ENCODE measurements at places on chromosomes 11 and 22.

- DNase-seq = no peak
Measured at GRCh38 chr11:63716046-63716445, 34.7 kb downstream of the RTN3 start.

DNA sequence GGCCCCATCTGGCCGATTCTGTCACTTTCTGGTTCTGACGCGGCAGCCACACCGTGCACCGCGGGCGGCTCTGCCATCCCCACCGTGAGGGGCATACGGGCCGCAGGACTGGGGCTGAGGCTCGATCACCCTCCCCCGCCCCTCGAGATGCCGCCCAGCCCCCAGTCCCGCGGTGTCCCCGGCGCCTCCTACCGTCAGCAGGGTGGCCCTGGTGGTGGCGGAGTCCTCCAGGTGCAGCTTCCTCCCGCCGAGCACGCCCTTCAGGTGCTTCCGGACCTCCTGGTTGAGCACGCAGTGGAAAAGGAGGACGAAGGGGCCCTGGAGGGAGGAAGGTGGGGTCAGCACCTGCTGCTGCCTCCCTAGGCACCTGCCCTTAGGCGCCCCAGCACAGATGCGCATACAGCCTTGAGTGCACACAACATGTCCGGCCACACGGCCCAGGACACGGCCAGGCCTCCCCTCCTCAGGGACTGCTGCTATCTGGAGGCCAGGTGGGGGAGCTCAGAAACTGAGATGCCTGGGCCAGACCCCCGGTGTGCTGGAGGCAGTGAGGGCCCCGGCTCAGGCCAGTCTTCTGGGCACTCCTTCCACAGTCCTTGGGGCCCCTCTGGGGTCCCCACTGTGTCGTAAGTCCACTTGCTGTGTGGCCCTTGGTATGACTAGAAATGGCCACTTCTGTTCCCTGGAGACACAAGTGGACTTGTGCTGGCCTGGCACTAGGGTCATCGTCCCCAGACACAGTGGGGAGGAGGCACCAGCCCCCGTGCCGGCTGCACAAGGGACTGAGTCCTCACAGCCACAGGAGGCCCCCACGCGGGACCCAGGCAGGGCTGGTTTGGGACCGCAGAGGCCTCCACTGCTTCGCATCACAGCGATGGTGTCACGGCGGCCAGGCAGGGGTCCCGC is 31.5 kb downstream of the TRMU start:
- no peak for DNase-seq

DNA sequence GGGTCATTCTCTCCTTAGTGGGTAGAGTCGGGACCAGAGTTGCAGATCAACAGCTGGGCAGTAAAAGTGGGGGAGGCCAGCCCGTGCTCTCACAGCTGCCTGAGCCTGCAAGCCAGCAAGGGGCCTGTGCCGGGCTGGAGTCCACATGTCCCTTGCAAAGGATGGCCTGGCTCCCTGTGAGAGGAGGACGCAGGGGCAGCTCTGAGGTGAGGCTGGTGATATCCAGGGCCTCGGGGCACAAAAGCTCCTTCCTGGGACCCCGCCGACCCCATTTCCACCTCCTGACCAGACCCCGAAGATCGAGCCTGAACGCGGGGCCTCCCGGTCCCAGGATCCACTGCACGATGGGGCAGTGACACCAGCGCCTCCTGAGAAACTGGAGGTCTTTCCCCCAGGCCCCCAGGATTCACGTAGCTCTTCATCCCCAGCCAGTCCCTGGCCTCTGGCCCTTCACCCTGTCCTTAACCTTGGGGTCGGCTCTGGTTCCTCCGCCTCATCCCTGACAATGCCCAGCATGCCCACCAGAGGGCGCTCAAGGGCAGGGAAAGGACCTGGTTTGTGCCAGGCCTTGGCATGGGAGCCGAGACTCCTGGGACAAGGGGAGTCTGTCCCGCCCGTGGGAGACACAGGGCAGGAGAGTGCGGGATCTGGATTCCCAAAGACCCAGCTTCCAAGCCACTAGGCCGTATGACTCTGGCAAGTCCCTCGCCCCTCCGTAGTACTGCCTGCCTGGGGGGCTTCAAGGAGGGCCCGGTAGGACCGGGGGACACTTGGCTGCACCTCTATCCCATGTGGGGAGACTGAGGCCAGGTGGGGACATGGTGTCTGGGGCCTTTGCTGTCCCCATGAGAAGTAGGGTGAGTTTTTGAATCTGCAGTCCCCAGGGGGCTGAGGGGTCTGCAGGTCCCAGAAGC is 17.8 kb upstream of the WNT7B start:
- DNase-seq = peak; percentile 59

DNA sequence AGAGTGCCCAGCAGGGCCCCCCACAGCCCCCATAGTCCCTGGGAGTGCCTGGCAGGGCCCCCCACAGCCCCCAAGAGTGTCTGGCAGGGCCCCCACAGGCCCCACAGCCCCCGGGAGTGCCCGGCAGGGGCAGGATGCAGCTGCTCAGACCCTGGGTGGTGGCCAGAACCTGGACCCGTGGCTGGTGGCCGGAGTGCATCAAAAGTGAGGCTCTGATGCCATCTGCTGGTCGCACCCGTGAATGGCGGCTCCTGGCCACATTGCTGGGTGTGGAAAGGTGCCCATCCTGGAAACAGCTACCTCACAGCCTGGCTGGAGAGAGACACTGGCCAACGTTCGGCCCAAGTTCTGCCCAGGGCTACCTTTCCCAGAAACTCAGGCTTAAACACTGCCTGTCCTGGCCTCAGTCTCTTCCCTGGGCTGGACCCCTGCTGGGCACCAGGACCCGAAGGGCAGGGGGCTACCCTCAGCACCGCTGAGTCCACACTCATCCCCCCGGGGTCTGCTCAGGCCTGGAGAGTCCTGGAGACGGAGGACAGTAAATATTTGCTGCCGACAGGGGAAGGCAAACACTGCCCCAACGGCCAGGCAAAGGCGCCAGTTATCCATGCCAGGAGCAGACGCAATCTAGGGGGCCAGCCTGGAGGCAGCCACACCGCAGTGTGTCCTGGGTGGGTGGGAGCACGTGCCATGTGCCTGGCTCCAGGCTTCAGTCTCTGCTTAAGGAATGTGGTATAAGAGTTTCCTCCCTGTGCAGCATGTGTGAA is 4.4 kb downstream of the INS start:
- peak; percentile 58 for DNase-seq

GRCh38 chr11:35321111-35321510 is 98.2 kb downstream of the SLC1A2 start:
- DNase-seq = no peak

GRCh38 chr11:20583201-20583600 is 16.2 kb upstream of the SLC6A5 start:
- no peak for DNase-seq

DNA sequence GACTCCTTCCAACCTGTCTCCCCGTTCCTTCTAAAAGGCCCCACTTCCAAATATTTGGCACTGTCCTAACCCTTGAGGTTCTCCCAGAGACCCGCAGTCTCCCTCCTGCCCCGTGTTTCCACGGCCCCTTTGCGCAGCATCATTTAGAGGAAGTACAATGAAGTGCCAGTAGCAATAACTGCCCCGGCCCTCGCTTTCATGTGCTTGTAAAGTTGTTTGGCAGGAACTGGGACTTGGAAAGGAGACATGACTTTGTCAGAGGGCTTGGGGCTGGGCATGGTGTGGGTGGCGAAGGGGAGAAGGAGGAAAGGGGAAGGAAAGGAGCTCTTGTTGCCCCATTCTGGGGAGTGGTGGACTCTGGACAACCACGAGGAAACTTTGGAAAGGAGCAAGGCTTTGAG is 2.6 kb downstream of the CD44 start:
- peak; percentile 30 for DNase-seq

DNA sequence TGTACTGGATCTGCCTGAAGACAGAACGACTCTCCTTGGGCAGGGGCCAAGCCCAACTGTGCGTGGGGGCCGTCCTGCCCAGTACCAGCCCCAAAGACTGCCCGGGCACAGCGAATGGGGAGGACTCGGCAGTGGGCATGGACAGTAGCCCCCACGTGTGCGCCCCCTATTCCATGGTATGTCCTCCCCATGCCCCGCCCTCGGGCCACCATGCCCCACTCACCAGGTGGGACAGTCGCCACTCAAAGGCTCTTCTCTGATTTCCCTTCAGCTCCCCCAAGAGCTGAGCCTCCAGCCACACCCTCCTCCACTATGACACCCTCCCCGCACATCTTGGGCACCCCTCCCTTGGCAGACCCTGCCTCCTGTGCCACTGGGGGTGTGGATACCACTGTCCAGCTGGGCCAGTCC is 43.5 kb downstream of the GNB1L start:
- DNase-seq = no peak

DNA sequence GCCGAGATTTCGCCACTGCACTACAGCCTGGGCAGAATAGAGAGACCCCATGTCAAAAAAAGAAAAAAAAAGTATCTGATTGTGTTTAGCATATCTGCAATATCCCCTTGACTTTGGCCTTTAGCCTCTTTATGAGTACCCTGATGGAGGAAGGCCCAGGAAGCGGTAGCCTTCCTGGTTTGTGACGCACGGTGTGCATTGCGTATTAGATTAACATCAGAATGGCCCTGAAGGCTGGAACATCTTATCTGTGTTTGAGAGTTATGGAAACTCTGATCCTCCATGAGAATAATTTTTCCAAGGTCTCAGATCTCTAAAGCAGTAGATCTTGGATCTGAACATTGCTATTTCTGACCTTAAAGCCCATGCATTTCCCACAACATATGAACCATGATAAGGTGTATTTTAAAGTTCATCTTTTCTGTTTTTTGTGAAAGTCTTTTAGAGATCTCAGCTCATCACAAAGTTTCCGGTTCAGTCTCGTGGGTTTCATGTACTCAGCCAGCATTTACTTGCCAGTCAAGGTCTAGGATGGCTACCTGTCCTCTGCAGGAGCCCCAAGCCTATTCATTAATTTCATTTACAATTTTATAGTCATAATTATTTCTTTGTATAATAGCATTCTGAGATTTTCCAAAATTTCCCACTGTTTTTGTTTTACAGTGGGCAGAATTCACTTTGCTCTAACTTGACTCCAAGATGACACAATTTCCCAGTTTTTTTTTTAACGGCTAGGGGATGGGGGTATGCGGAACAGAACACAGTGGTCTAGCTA is 605 bp upstream of the FDX1 start:
- no peak for DNase-seq

DNA sequence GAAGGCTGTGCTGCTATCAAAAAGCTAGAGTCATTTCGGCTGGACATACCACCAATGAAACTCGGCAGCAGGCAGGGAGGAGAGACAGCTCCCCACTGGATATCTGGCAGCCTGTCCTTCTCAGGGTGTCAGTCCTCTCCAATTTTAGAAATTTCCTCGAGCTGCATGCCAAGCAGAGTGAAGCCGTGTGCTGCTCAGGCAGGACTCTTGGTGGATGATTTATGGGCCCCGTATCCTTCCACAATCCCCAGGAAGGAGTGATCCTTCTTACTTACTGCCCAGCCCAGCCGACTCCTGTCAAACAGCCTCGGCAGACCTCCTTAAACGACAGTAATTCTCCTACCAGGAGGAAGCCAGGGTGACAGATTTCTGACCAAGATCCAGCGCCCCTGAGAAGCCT is 410.4 kb downstream of the TENM4 start:
- DNase-seq = no peak

GRCh38 chr11:68750195-68751003 is 921 bp downstream of the TESMIN start:
- DNase-seq = no peak

GRCh38 chr11:85965202-85965601 is 103.7 kb downstream of the PICALM start:
- no peak for DNase-seq

DNA sequence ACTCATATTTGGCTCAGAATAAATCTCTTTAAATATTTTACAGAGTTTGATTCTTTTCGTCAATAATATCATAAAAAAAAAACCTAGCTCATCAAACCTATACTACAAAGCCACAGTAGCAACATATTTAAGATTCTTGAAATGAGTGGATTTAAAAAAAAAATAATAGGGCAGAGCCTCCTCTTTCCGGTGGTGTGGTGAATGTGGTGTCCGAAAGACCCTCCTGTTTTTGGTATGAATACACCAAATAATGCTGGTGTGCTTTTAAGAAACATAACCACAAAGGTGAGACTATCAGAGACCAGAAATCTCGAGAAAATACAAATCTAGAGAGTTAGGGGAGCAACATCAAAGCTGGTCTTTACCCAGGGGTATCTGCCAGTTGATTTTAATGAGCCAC is 342.6 kb downstream of the TBC1D22A start:
- no peak for DNase-seq

DNA sequence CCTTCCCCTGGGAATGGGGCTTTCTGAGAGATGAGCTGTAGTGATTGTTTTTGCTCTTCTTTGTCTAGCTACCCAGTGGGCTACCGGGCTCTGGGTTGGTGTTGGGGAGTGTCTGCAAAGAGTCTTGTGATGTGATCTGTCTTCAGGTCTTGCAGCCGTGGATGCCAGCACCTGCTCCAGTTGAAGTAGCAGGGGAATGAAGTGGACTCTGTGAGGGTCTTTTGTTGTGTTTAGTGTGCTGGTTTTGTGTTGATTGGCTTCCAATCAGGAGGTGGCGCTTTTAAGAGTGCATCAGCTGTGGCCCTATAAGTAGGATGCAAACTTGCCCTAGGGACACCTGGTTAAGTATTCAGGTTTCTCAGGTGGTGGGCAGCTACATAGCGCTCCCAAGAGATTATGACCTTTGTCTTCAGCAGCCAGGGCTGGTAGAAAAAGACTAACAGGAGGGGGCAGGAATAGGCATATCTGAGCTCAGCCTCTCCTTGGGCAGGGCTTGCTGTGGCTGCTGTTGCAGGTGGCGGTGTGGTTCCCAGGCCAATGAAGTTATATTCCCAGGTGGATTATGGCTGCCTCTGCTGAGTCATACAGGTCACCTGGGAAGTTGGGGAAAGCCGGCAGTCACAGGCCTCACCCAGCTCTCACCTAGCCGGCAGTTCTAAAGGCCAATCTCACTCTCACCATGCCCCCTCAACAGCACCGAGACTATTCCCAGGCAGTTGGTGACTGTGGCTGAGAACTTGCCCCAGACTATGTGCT is 315.7 kb upstream of the C11orf87 start:
- DNase-seq = no peak

DNA sequence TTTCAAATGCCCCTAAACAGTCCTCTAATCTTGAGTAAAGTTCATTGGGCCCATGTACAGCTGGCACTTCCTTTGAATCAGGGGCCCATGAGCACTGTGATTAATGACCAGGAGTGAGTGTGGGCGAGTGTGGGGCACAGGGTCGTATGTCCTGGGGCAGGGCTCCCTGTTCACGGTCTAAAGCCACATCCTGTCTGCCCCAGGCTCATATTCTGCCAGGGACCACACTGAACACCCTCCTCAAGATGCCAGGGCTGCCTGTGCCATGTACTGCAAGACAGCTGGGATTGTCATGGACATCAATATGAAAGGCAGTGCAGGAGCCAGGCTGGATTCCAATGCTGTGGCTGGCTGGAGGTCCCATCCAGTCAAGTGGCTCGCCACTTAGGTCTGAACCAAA is 130.5 kb downstream of the KIRREL3 start:
- no peak for DNase-seq

- no peak for DNase-seq
Measured at GRCh38 chr11:130400781-130401483, 27.5 kb downstream of the ADAMTS8 start.
